ENCODE measurements at places on chromosomes 11 and 22.

DNA sequence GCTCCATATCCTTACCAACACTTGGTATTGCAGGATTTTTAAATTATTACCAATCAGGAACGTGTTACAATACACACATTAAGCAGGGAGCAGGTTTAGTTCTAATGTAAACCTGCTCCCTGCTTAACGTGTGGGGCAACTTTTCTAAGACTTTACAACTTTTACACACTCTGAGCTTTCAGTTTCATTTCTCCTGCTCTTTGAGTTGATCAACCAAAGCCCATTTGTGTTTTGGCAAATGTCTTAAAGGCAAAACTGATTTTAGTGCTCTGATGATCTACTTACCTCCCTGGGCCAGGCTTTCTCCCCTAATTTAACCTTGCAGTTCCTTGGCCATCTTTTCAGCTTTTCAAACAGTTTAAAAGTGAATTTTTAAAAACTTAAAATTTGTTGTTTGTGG lies 70.9 kb downstream of the ZBTB44 start:
- no peak for DNase-seq

- no peak for DNase-seq
Observed at GRCh38 chr11:45563810-45564209, 101.6 kb downstream of the CHST1 start.

DNA sequence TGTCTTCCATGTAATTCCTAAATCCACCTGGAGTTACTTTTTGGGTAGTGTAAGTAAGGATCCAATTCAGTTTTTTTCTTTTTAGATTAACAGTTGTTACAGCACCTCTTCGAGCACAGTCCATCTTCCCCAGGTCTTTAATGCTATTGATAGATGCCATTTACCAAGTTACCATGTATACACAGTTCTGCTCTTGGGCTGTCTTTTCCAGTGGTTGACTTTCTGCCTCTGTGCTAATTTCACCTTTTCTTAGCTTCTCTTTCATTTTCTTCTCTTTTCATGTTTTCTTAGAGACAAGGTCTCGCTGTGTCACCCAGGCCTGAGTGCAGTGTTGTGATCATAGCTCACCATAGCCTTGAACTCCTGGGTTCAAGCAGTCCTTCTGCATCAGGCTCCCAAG lies 12.0 kb downstream of the ATXN10 start:
- DNase-seq = no peak

DNA sequence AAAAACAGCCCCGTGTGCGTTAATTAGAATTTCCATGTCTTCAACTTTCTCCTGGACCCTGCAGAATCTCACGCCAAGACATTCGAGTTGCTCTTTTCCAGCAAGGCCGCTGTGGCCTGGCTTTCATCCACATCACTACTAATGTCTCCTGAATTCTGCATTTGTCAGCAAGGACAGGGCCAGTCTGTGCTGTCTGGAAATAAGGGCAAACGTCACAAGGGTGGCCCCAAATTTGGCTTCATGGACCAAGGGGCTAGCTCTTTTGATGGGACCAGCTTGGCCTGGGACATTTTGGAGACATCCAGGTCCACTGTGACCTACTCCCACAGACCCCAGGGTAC lies 33.4 kb downstream of the KCNQ1OT1 start:
- DNase-seq = no peak

DNA sequence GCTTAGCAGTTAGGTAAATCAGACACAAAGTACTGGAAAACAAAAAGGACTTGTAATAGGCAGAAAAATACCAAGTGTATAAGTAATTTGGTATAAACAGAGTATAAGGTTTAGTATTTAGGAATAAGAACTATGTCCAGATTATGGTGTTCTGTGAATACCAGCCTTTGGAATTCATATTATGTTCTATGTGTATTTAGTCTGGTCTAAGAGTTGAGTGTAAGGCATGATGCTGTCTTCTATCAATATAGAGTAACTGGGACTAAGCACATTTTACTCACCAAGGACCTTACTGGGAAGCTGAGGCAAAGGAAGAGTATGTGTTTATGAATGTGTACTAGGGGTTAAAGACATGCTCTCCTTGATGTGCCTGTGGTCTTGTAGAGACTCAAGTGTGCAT lies 9.5 kb downstream of the SDHD start:
- no peak for DNase-seq

GRCh38 chr11:104534278-104534677 lies 364.0 kb downstream of the CASP12 start:
- no peak for DNase-seq

- no peak for DNase-seq
Observed at GRCh38 chr11:2843551-2843950, 42.0 kb downstream of the CDKN1C start.
